ENCODE measurements at places on chromosomes 16 and 17.

- DNase-seq: no peak
Observed at GRCh38 chr16:27547851-27548250, 1.9 kb downstream of the GTF3C1 start.

GRCh38 chr17:40615068-40615840 is 32.4 kb downstream of the SMARCE1 start:
- DNase-seq: peak; percentile 20

- DNase-seq: no peak
Observed at GRCh38 chr17:61410141-61411010, 10.7 kb downstream of the TBX2 start.

- no peak for DNase-seq
Observed at GRCh38 chr17:77801545-77802332, 156.8 kb upstream of the TNRC6C start.

GRCh38 chr17:79946352-79947231 is 89.1 kb downstream of the TBC1D16 start:
- DNase-seq: no peak

DNA sequence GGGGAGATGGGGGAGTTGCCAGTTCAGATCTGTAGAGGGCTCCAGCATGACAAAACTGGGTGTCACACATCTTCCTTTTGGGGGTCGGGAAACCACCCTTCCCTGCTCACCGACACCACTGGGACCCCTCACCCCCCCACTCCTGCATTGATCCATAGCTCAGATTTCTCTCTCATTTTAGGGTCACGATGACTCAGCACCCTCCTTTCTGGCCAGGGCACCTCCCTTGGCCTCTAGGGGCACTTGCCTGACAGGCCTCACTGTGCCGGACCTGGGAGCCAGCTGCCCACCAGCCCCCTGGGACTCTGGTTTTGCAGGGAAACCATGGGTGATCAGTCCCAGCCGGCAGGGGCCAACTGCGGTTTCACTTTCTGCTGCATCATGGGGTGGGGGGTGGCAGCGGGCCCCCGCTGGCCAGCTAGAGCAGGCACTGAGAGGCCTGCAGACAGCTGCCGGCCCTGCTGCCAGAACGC is 239.4 kb downstream of the MRTFB start:
- DNase-seq: no peak

DNA sequence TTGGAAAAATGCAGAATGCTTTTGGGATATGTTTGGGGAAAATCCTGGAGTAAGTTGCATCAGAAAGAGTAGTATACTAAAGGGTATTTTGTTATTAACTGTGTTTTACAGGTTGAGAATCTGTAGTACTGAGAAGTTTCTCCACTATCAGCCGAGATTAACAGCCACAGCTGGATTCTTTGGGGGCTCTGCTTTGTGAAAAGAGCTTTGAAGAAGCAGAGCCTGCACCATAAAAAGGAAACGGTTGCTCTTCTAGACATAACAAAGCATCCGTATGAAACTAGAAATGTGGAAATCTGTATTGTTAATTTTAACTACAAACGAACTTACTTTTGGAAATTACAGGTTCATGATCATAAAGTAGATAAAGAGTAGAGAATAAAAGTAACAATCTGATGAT is 5.3 kb downstream of the NLK start:
- no peak for DNase-seq

GRCh38 chr17:81386646-81387099 is 8.6 kb upstream of the BAHCC1 start:
- no peak for DNase-seq

DNA sequence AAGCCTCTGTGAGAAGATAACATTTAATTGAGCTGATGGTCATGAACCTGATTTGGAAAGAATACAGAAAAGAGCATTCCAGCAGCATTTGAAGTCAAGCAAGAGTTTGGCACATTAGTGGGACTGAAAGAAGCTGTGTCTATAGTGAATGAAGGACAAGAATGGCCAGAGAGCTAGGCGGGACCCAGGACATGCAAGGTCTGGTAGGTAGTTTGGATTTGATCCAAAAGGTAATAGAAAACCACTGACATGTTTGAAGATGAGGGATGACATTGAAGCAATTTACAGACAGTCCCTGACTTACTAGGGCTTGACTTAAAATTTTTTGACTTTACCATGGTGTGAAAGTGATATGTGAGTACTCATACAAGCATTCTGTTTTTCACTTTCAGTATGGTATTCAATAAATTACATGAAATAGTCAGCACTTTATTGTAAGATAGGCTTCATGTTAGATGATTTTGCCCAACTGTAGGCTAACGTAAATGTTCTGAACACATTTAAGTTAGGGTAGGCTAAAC is 7.6 kb downstream of the CYB5B start:
- no peak for DNase-seq

DNA sequence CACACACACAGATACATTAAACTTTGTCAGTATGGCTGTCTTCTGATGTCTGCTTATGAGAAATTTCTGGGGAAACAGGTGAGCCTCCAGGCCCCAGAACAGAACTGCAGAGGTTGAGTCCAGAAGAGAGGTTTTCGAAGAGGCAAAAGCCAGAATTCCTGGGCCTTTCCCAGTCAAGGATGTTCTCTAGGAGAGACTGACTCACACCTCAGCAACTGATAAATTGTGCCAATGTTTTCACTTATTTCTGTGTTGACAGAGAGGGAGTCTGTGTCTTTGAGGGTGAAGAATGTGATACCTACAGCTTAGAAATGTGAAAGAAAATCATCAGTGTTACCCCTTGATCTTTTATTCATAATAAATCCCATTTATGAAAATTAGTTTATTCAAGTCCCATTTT is 30.3 kb downstream of the LDHD start:
- no peak for DNase-seq

- no peak for DNase-seq
Observed at GRCh38 chr17:35866341-35866950, 2.2 kb downstream of the HEATR9 start.

- DNase-seq: no peak
Observed at GRCh38 chr16:58333985-58334384, 39.2 kb upstream of the PRSS54 start.

GRCh38 chr16:50642349-50642748 is 38.8 kb downstream of the SNX20 start:
- DNase-seq: no peak

GRCh38 chr17:49901460-49902331 is 53.8 kb upstream of the TAC4 start:
- no peak for DNase-seq

- no peak for DNase-seq
Observed at GRCh38 chr16:58306327-58306726, 11.5 kb upstream of the PRSS54 start.

GRCh38 chr17:75683583-75683982 is 16.4 kb downstream of the SAP30BP start:
- DNase-seq: peak; percentile 25

DNA sequence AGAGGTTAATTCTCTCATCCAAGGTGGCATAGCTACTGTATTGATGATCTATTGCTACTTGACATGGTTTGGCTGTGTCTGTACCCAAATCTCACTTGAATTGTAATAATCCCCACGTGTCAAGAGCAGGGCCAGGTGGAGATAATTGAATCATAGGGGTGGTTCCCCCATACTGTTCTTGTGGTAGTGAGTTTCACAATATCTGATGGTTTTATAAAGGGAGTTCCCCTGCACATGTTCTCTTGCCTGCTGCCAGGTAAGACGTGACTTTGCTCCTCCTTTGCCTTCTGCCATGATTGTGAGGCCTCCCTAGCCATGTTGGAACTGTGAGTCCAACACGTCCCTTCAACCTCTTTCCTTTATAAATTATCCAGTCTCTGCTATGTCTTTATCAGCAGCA is 22.9 kb upstream of the CPPED1 start:
- DNase-seq: no peak

DNA sequence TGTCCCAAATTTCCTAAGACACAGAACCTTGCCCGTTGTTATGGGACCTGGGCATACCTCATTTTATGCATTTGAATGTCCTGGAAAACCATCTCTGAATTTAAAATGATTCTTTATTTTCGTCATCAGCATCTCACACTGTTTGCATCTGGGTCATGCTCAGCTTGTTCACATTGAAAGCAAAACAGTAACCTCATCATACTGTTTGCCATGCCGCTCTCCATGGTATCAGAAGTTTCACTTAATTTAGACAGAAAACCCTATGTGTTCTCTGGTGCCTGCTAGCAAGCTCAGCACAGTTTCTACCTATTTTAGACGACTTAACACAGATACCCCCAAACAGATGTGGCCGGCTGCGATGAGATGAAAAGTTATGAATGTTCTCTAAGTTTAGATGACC is 292.1 kb downstream of the SNX29 start:
- no peak for DNase-seq

DNA sequence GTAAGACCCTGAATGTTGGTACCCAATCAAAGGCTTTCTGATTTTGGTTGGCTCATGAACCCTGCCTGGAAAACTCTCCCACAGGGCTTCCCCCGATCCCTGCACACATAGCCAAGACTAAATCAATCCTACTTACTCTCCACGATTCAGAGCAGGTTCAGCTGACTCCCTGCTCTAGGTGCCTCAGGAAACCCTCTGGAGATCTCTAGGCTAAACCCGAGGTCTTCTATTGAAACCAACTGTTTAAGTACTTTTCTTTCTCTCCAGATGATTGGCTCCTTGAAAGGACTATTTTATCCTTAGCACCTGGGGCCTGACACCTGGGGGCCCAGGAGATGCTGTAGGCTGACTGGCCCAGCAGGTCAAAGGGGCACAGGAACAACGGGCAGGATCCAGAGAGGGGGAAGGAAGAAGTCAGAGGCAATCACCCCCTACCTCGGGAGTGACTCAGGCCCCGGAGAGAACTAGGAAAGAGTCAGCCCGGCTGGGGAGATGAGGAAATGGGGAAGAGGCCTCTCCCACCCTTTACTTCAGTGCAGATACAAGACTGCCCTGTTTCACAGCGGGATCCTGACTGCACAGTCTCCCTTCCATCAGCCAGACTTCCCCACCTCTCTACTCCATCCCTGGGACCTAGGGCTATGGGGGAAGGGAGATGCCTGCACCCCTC is 2.0 kb downstream of the TBC1D10B start:
- DNase-seq: no peak

- DNase-seq: no peak
Observed at GRCh38 chr16:50593410-50594150, 45.4 kb downstream of the NKD1 start.
